AG09319 (cell line): ENCODE measurements at places on chromosomes 16 and 17.

- DNase-seq, result no peak
Measured at GRCh38 chr16:30974348-30974747, 10.7 kb upstream of the HSD3B7 start.

GRCh38 chr16:74721716-74722115 lies 21.1 kb upstream of the MLKL start:
- no peak for DNase-seq

GRCh38 chr17:53058031-53058430 lies 764.7 kb upstream of the KIF2B start:
- no peak for DNase-seq

- no peak for DNase-seq
Measured at GRCh38 chr16:90077757-90078578, 837 bp upstream of the PRDM7 start.

GRCh38 chr17:28004344-28004743 lies 38.1 kb upstream of the NLK start:
- no peak for DNase-seq

DNA sequence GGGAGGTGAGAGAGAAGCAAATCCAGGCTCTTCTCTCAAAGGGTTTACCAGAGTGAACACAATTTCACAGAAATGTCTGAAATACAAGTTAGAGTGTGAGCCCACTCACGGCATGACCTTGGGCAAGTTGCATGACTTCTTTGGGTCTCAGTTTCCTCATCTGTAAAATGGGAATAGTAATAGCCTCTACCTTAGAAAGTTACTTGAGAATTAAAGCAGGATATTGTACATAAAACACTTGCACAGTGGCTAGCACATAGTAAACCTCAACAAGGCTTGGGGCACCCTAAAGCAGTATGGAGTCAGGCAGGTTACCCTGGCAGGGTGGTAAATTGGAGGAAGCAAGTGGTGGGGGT lies 13.2 kb upstream of the RNF222 start:
- no peak for DNase-seq

DNA sequence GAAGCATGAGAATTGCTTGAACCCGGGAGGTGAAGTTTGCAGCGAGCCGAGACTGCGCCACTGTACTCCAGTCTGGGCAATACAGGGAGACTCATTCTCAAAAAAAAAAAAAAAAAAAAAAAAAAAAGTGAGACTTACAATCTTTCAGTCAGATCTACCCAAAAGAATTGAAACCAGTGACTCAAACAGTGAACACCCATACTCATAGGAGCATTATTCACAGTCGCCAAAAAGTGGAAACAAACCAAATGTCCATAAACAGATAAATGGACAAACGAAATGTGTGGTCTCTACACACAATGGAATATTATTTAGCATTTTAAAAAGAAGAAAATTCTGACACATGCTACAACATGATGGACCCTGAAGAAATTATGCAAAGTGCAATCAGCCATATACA lies 9.1 kb upstream of the SCNN1B start:
- DNase-seq, result no peak

- no peak for DNase-seq
Measured at GRCh38 chr17:77811521-77811920, 147.0 kb upstream of the TNRC6C start.

DNA sequence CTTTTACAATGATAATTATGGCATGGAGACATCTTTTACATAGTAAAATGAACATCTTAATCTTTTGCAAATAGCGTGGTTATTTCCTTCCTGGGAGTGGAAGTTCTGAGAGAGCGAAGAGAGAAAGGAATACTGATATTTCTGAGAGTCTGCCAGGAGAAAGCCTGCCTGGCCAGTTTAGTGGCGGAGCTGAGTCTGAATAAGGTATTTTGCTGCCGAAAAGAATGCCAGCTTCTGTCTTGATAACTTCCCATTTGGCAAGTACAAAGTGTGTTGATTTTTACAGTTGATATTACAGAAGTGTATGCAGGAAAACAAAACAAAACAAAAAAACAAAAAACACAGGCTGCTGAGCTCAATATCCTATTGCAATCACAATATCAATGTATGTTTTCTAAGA lies 55.9 kb downstream of the KCNJ2 start:
- DNase-seq, result no peak

GRCh38 chr16:50460538-50461399 lies 87.4 kb upstream of the NKD1 start:
- no peak for DNase-seq
